GOT3 (cell line): ENCODE measurements at places on chromosomes 5 and 9.

GRCh38 chr5:173823274-173823644 is 64.9 kb upstream of the CPEB4 start:
- DNase-seq, result no peak

DNA sequence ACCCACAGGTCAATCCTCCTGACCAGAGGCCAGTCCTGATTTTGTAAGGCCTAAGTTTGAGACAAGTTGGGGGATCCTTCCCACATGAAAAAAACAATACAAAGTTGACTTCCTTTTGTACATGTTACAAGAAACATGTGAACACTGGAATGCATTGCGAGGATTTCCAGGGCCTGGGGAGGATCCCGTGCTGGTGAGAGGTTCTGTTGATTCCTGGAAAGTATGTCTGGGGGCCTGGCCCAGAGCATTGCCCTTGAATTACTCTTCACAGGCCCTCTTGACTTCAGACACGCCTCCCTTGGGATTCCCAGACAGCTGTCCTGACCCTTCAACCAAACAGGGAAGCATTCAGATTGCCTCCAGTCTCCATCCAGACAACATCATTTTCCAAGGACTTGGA is 234.2 kb upstream of the IRX2 start:
- DNase-seq, result no peak

DNA sequence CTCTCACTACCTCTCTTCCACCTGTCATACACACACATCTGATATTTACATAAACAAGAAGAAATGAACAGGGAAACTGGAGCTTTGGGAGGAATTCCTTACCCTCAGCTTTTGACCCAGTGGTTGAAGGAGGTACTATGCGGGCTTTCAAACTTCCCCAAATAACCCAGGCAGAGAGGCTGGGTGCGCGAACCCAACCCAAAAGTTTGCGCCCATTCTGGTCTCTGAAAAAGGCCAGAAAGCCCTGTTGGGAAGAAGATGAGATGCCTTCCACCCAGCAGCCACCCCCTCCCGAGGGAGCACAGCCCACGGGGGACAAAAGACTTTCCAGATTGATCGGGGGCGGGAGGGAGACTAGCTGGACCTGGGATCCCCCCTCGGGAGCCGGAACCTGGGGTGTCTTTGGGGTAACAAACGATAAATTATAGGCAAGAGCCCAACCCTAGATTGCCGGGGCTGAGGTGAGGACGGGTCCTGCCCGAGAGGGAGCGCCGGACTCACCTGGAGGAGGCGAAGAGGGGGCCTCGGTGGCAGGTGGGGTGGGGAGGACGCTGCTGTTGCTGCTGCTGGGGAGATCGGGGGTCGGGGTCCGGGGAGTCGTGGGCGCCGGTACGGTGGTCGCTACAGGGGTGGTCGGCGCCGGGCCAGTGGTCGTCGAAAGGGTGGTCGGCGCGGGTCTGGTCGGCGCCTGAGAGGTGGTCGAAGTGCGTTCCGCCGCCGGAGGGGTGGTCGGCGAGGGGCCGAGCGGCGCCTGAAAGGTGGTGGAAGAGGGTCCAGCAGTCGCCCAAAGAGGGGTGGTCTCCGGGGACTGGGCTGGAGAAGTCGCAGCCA is 798 bp downstream of the MEGF9 start:
- no peak for DNase-seq

DNA sequence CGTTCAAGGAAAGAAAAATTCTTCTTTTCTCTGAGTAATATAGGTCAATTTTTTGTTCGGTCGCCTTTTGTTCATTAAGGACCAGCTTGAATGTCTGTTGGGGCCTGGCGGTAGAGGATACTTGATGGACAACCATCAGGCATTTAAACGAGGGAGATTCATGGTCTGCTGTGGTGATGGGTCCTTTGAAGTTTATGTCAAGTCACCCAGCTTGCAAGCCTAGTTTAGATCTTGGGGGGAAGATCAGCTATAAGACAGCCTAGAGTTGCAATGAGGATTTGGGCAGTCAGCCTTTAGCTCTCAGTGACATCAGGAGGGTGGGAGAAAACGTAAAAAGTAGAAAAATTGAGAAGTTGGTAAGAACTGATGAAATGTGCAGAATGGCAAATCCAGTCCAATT is 80.2 kb upstream of the SPRY4 start:
- no peak for DNase-seq

DNA sequence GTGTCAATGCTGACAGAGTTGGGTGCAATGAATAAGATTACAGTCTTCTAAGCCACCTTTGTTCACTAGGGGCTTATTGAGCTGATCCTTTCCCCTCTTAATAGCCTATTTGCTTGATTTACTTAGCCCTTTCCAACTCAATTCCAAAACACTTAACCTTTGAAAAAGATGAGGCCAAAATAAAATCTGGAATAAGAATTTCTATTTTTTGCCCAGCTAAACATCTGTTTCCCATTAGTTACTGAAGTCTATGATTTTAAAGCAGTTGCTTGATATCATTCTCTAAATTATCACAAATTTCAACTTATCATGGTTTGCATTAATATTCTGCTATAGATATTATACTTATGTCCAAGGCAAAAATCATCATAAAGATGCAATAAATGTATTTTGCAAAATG is 1272.0 kb upstream of the ACO1 start:
- no peak for DNase-seq

DNA sequence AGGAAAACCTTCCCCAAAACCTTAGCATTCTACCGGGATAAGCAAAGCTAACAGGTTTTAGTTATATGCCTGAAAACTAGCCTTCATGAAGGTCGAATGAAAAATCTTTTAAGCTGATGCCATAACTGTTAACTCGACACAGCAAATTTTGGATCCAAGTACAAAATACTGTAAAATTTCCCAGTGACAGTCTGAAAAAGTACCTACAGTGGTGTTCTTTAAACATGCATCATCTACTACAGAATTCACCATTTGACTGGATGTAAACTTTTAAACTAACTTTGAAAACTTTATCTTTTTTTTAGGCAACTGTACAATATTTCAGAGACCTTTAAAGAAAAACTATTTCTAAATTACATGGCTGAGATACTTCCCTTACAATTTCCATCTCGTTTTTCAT is 791 bp downstream of the RAPGEF6 start:
- no peak for DNase-seq

GRCh38 chr9:82784589-82784988 is 278.4 kb downstream of the RASEF start:
- no peak for DNase-seq

GRCh38 chr9:98031935-98032334 is 24.6 kb upstream of the NANS start:
- no peak for DNase-seq
